ENCODE measurements at places on chromosomes 12 and 14.

GRCh38 chr12:11862798-11863197 is 207.9 kb upstream of the BCL2L14 start:
- H3K27me3 ChIP-seq: no peaks in the 10 kb centered on the region
- peak; percentile 76 for DNase-seq
- H3K36me3 ChIP-seq: peaks cover 49% of the 10 kb centered on the region
- peaks cover 30% of the 10 kb centered on the region for H3K4me1 ChIP-seq

DNA sequence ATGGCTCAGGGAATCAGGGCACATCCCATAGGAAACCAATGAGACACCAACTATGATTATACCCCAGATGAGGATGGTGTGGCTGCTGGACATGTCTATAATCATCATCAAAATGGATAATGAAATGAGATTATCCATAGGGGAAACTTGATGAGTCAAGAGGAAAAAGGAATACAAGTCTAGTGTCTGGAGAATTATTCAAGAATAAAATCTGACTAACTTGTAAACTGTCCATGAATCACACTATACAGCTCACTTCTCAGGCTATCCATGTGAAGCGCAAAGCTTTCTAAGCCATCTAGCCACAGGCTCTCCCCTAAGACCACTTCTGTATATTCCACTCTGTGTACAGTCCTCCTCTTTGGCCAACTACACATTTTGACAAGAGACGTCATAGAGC is 52.5 kb downstream of the DUSP16 start:
- H3K36me3 ChIP-seq: no peaks in the 10 kb centered on the region
- DNase-seq: no peak
- H3K4me3 ChIP-seq: no peak overlapping the region
- H3K27me3 ChIP-seq: no peaks in the 10 kb centered on the region

GRCh38 chr14:62138593-62138992 is 376.4 kb downstream of the SNAPC1 start:
- H3K4me3 ChIP-seq: no peak overlapping the region
- no peaks in the 10 kb centered on the region for H3K36me3 ChIP-seq
- no peak for DNase-seq
- no peaks in the 10 kb centered on the region for H3K4me1 ChIP-seq
- H3K27ac ChIP-seq: no peak overlapping the region
- H3K27me3 ChIP-seq: peaks cover 51% of the 10 kb centered on the region

DNA sequence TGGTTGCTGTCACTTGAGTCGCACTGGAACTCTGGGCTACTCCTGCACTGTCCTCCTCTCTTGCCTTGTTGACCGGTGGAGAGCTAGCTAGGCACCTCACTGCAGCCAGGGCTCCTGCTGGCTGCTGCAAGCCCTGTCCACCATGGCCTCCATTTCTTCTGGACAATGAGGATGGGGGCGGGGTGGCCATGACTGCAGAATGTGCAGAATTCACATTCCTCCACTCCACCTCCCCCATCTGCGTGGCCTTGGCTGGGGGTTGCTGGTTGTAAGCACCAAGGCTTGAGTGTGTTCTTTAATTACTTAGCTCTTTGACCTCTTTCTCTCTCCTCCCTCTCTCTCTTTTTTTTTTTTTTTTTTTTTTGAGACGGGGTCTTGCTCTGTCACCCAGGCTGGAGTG is 248.5 kb downstream of the PCNX1 start:
- peaks cover 8% of the 10 kb centered on the region for H3K27me3 ChIP-seq
- H3K4me3 ChIP-seq: no peak overlapping the region
- DNase-seq: no peak
- no peaks in the 10 kb centered on the region for H3K4me1 ChIP-seq

GRCh38 chr12:94722664-94723063 is 72.3 kb upstream of the TMCC3 start:
- H3K4me3 ChIP-seq: no peak overlapping the region
- H3K36me3 ChIP-seq: no peaks in the 10 kb centered on the region
- DNase-seq: no peak

DNA sequence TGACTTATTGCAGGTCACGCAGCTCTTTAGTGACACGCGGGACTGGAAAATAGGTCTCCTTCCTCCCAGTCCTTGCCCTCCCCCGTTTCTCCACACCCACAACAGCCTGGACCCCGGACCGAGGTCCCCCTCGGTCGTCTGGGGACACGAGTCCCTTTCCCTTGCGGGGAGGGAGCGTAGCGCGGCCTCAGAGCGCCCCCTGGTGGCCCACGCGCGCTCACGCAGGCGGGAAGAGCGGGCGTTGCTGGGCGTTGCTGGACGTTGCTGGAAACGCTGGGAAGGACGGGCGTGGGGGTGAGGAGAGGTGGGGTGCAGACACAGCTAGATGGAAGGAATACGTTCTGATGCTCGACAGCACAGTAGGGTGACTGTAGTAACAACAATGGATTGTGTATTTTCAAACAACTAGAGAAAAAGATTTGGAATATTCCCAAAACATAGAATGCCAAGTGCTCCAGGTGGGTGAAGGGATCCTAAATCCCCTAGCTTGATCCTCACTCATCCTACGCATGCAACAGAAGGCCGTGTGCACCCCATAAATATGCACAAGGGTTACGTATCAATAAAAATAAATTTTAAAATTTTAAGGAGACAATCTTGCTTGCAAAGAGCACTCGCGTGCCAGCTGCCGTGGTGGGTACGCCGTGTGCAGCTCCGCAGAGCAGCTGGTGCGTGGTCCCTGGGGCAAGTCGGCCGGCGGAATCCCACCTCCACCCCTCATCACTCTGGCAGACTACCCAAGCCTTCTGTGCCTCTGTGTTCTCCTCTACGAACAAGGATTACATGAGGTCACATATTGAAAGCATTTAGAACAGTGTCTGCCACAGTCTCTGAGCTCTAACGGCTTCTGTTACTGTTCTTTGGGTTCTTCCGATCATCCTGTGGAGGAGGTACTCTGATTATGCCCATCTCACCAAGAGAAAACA is 87.4 kb downstream of the B4GALNT3 start:
- peak; percentile 91 for DNase-seq
- no peak overlapping the region for H3K4me3 ChIP-seq
- peaks cover under 1% of the 10 kb centered on the region for H3K4me1 ChIP-seq
- H3K27ac ChIP-seq: no peak overlapping the region
- peaks cover 37% of the 10 kb centered on the region for H3K27me3 ChIP-seq

DNA sequence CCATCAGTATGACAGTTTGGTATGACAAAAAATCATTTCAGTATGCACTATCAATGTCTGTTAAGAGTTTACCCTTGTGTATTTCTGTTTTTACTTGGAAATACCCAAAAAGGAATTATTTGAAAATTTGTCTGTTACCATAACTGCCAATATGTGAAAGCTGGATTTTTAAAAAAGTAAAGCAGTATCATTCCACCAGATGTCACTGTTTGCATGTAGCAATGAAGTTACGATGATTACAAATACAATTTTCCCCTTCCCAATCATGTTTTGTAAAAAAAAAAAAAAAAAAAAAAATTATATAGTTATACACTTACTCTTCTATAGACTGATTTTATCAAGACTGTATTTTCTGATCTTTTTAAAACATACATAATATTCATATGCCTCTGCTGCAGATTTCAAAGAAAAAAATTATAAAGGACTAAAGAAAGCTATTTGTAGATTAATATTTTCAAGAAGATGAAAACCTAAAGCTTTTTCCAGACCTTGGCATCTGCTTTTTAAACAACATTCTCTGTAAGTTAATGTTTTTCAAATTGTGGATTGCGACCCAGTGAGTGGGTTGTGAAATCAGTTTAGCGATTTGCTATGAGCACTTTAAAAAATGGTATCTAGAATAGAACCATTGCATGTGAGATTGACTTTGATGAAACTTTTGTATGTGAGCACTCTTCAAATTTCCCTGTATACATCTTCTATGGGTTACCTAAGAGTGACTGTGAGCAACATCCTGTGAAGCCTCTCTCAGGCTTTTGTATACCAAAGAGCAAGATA is 114.2 kb downstream of the TTC6 start:
- no peak overlapping the region for H3K4me3 ChIP-seq
- no peaks in the 10 kb centered on the region for H3K36me3 ChIP-seq
- H3K4me1 ChIP-seq: no peaks in the 10 kb centered on the region
- peaks cover 26% of the 10 kb centered on the region for H3K27me3 ChIP-seq
- DNase-seq: no peak
- H3K27ac ChIP-seq: no peak overlapping the region

DNA sequence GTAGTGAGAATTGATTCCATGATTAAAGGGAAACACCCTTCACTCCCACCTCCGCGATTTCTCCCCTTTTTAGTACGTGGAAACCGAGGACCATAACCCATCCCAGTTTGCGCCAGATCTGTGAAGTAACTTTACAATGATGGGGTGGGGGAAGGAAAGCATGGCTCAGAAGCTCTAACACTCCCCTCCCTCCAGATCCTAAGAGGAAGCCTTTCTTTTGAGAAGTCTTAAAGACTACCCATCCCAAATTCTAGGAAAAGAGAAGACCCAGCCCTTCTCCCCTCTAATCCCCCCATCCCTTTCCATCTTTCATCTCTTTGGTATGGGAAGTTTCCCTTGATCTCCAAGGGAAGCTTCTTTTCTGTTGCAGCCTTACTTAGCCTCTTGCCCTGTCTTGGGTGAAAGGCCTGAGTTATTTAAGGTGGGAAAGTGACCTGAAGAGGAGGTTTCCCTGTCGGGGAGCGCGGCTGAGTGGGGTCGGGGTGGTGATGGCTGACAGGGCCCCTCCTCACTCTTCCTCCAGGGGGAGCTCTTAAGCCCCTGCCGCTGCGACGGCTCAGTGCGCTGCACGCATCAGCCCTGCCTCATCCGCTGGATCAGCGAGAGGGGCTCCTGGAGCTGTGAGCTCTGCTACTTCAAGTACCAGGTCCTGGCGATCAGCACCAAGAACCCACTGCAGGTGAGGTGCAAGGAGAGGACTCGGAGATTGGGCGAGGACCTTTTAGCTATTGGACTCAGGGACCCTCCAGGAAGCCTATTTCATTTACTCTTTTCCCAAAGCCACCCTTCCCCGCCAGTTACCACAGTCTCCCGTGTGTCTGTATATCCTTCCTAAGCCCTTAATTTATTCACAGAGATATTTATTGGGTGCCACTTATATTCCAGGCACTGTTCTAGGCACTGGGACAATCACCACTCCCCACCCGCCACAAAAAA is 1.8 kb downstream of the MARCHF9 start:
- H3K27ac ChIP-seq: peak overlapping the region; percentile 61
- peaks cover 11% of the 10 kb centered on the region for H3K36me3 ChIP-seq
- DNase-seq: no peak
- no peaks in the 10 kb centered on the region for H3K27me3 ChIP-seq

- no peaks in the 10 kb centered on the region for H3K4me1 ChIP-seq
- DNase-seq: no peak
- H3K27ac ChIP-seq: no peak overlapping the region
- H3K27me3 ChIP-seq: no peaks in the 10 kb centered on the region
- H3K36me3 ChIP-seq: no peaks in the 10 kb centered on the region
- H3K4me3 ChIP-seq: no peak overlapping the region
Measured at GRCh38 chr14:65961004-65961403, 525.2 kb upstream of the CCDC196 start.

- DNase-seq: no peak
- no peak overlapping the region for H3K4me3 ChIP-seq
- peaks cover 15% of the 10 kb centered on the region for H3K27me3 ChIP-seq
- H3K36me3 ChIP-seq: no peaks in the 10 kb centered on the region
Measured at GRCh38 chr12:4285070-4285469, 11.5 kb downstream of the CCND2 start.

DNA sequence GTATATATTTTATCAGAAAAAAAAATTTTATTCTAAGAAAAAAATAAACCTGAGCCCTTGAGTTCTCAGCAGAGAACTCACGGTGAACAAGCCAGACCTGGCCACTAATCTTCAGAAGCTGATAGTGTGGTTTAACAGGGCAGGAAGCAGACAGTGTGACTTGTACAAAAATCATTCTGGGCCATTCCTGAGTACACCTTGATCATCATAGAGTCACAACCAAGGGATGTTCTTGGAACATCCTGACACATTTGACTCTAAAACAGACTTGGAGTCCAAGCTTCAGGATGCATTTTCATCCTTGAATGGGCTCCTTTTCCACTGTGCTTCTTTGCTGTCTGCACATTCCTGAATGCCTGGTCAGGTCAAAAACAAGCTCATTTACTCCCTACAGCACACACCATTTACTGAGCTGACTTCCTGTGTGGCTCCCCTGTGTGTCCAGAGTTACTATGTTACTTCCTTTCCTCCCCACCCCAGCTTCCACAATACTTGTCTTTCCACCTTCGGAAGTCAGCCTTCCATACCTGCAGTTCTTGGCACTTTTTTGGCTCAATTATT is 112.0 kb downstream of the ANO6 start:
- H3K36me3 ChIP-seq: peaks cover 4% of the 10 kb centered on the region
- peak overlapping the region; percentile 19 for H3K27ac ChIP-seq
- no peak overlapping the region for H3K4me3 ChIP-seq
- H3K4me1 ChIP-seq: peaks cover 38% of the 10 kb centered on the region
- no peak for DNase-seq
- H3K27me3 ChIP-seq: no peaks in the 10 kb centered on the region

GRCh38 chr12:58450868-58451482 is 469.3 kb downstream of the LRIG3 start:
- no peak overlapping the region for H3K27ac ChIP-seq
- H3K27me3 ChIP-seq: no peaks in the 10 kb centered on the region
- H3K36me3 ChIP-seq: no peaks in the 10 kb centered on the region
- H3K4me3 ChIP-seq: no peak overlapping the region
- no peak for DNase-seq

DNA sequence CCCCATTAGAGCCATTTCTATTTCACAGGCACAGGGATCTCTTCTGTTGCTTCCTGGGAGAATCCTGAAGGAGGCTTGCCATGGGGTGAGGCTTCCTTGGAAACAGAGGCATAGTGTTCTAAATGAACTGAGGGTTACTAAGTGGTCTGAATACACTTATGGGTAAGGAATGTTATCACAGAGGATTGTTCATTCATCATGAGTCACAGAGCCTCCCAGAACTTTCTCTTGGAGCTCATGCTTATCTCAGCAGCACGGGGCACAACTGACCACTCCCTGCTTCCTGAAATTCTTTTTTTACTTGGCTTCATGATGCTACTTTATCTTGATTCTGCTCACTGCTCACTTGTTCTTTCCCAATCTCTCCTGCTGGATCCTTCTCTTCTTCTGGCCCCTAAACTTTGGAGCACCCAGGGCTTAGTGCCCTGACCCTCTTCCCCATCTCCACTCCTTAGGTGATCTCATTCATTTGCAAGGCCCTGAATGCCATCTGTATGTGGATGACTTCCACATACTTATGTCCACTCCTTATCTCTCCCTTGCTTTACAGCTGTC is 57.9 kb downstream of the ANO6 start:
- H3K27ac ChIP-seq: no peak overlapping the region
- H3K27me3 ChIP-seq: no peaks in the 10 kb centered on the region
- no peak overlapping the region for H3K4me3 ChIP-seq
- peaks cover 43% of the 10 kb centered on the region for H3K4me1 ChIP-seq

GRCh38 chr12:34400411-34400881 is 378.1 kb downstream of the ALG10 start:
- H3K27ac ChIP-seq: no peak overlapping the region
- H3K4me1 ChIP-seq: no peaks in the 10 kb centered on the region
- DNase-seq: peak; percentile 77
- H3K36me3 ChIP-seq: no peaks in the 10 kb centered on the region
- H3K27me3 ChIP-seq: no peaks in the 10 kb centered on the region

DNA sequence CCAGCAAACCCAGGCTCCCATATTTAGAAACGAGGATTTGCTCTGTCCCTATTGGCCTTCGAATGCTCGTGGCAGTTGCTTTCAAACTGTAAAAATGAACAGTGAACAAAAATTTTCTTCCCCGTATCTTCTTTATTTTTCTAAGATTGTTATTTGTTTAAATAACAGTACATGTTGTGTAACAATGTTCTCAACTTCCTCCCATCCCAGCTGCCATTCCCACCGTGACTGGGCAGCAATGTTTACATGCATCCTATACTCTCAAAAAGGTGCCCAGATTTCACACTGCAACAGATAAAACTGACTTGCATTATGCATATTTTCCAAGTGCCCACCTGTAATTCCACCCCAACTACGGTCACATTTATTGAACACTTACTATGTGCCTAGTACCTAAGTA is 12.8 kb downstream of the VCPKMT start:
- peaks cover 10% of the 10 kb centered on the region for H3K4me1 ChIP-seq
- no peaks in the 10 kb centered on the region for H3K27me3 ChIP-seq
- H3K27ac ChIP-seq: no peak overlapping the region
- H3K4me3 ChIP-seq: no peak overlapping the region
- no peak for DNase-seq

All from osteocyte (in vitro differentiated cells).